ENCODE measurements at places on chromosomes 7 and 10.

DNA sequence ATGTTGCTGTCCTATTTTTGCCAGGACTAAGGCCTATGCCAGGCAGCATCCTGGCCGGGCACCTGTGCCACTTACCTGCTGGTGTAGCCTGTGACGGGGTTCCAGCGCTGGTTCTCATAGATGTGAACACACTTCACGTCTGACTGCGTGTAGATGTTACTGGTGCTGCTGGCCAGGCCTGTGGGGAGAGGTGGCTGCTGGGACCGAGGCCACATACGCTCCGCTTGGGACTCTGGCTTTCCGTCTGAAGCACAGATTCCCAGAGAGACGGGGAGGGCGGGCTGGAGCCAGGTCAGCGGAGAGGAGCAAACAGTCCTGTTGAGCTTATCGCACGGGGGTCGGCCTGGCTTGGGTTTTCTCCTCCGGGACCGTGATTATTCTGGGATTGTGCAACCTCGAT is 16.7 kb downstream of the BHLHA15 start:
- no peak for DNase-seq

DNA sequence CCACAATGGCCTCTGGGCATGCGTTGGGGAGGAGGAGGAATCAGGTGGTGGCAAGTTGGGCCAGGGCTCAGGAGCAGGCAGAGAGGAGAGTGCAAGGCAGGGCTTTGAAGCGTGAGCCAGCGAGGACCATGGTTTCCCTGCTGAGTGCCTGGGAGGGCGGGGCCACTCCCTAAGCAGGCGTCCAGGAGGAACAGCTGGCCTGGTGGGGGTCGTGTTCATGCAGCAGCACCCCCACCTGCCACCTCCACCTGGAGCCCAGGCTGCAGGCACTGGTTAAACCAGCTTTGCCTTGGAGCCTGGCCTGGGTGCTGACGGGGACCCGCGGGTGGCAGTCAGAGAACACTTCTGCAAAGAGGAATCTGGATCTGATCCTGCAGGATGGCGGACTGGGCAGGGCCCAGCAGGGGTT is 24.2 kb upstream of the AQP1 start:
- no peak for DNase-seq

- no peak for DNase-seq
Measured at GRCh38 chr10:73623056-73623455, 18.2 kb downstream of the MYOZ1 start.

DNA sequence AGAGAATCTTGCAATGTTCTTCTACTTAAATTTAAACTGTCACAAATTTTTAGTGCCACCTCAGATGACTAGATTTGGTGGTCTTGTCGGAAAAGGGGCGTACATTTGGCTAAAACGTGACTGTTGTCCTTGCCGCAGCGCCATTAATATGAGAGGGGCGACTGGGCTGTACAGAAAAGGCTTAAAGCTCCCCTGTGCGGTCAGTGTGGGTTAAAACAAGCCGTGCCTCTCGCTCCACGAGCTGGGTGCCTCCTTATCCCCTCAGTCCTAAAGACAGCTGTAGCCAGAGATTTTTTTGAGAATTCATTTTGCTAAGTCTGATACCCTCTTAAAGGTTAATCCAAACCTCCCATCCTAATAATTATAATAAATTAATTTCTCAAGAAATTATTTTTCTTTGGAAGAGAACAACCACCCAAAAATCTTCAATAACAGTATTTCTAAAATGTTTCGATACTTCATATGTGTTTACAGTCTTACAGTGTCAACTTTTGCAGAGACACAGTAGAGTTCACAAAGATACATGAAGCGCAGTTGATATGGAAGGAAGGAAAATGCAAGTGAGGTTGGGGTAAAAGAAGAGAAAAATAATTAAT is 68.6 kb downstream of the C7orf25 start:
- peak; percentile 23 for DNase-seq

DNA sequence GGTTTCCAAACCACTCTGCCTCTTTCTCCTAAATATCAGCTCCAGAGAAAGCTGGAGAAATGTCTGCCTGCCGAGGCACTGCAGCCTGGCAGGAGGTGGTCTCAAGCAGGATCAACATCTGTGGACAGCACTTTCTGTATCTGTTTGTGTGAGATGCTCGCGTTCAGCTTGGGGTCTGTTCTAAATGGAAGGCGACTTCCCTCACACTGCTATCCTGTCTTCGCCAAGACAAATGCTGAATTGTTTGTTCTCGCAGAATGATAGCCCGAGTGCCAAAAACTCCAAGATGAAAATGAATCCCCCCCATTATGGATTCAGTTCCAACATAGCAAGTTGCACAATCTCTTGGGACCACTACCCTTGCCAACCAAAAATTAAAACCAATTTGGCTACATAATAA is 72.2 kb upstream of the PALS2 start:
- no peak for DNase-seq

GRCh38 chr7:22842973-22843372 is 20.3 kb upstream of the TOMM7 start:
- DNase-seq, result no peak

DNA sequence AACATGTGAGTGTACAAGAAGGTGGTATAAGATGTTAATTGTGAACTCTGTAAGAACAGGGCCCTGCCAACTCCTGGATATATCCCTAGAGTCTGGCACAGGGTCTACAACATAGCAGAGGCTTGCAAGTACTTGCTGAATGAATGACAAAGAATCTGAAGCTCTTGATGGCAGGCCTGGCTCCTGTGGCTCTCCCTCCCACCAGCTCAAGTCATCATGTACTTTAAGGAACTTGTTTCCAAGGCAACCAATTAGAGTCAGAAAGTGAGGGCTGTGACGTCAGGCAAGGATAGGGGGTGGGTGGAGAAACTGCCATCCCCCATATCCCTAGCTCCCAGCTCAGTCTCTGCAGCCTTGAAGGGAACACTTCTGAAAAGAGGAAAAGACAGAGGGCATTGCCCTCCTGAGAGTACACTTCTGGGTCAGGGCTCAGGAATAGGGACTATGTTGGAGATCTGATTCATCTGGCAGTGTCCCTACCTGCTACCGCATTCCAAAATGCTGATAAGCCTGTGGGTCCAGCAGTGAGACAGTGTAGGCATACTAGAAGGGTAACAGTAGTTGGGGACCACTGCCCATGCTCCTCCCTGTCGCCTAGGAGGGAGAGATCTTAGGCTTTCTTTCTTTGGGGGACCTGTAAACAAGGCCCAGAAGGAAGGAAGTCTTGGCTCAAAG is 34.6 kb upstream of the BTRC start:
- DNase-seq, result no peak

GRCh38 chr10:43912469-43912868 is 263.8 kb upstream of the ZNF32 start:
- no peak for DNase-seq

DNA sequence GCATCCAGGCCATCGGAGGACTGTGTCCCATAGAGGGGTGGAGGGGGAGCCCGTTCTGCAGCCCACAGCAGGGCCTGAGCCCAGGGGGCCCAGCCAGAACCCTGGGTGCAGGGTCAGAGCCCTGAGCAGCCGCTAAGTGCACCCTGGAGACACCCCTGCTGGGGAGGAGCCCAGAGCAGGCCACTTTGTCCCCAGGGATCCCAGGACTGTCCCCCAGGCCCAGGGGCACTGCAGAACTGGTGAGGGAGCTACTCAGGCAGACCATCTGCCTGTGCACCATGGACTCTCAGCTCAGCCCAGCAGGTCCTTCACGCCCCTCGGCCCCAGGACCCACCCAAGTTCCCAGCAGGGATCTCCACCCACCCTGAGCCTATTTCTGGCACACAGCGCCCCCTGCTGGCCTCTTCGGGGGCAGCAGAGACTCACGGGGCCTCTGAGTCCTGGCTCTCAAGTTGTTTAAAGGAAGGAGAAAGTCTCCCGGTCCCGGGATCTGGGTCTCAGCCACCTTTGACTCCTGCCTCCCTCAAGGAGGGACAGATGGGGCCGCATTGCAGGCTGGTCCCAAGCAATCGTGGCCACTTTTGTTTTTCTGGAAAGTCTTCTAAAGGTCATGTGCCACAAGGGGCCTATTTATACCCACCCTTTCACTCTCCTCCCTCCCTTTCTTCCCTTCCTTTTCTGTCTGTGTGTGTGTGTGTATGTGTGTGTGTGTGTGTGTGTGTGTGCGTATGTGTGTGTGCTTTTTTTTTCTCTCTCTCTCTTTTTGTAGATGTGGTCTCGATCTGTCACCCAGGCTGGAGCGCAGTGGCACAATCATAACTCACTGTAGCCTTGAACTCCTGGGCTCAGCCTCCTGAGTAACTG is 90.3 kb downstream of the MYL10 start:
- DNase-seq, result peak; percentile 88

GRCh38 chr7:36084485-36085091 is 68.5 kb upstream of the EEPD1 start:
- DNase-seq, result peak; percentile 29
